ENCODE measurements at places on chromosomes 1 and 21.

DNA sequence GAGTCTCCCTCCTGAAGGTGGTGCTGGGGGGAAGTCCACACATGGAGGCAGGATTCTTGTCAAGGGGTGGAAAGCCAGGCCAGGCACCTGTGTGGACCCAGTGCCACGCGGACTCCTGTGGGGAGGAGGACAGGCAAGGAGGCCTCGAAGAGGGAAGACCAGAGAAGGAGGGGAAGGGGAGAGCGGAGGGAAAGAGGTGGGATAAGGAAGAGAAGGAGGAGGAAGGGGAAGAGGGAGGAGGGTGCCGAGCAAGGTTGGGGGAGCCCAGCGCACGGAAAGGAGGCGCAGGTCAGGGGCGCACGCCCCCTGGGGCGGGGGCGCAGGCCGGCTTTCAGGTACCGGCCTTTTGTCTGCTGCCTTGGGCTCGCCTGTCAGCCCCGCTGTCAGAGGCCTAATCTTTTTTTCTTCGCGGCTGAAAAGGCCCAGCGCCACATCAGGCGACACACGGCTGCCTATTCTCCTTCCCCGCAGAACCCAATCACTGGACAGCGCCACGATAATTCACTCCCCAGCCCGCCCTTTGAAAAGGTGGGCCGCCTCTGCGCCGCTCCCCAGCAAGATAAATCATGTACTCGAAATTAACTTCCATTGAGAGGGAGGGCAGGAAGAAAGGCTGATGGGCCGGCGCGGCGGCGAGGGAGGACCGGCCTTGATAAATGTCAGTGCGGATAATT lies 42.5 kb downstream of the PRDM16 start:
- peak; percentile 77 for DNase-seq

GRCh38 chr1:147611021-147611426 lies 59.3 kb downstream of the ACP6 start:
- DNase-seq, result no peak

GRCh38 chr1:33237579-33237978 lies 18.7 kb upstream of the ZNF362 start:
- DNase-seq, result no peak

DNA sequence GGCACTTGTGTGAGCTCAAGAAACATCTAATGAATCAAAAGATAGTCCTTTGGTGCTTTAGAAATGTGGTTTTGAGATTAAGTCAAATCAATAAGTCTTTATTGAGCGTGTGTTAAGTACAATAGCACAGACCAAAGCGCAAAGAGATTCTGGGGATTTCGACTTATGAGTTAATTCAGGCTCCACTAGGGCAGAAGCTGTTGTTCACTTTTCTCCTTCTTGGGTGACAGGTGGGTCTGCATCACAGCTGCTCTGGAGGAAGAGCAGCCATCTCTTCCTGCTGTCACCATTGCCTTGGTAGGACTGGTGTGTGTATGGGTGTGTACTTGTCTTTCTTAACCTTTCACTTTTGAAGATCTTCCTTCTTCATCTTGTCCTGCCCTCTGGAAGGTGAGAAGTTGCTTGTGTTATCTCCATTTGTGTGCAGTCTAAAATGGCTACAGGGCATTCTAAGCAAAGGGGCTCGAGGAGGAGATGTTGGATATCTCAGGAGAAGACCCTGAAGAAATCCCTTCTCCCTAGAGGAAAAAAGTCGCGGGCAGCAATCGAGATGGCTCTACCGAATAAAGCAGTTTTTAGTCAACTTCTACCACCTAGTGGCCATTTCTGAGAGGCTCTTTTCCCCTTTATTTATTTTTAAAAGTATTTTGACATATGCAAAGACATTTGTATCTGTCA lies 22.9 kb upstream of the DISC1 start:
- DNase-seq, result peak; percentile 78

DNA sequence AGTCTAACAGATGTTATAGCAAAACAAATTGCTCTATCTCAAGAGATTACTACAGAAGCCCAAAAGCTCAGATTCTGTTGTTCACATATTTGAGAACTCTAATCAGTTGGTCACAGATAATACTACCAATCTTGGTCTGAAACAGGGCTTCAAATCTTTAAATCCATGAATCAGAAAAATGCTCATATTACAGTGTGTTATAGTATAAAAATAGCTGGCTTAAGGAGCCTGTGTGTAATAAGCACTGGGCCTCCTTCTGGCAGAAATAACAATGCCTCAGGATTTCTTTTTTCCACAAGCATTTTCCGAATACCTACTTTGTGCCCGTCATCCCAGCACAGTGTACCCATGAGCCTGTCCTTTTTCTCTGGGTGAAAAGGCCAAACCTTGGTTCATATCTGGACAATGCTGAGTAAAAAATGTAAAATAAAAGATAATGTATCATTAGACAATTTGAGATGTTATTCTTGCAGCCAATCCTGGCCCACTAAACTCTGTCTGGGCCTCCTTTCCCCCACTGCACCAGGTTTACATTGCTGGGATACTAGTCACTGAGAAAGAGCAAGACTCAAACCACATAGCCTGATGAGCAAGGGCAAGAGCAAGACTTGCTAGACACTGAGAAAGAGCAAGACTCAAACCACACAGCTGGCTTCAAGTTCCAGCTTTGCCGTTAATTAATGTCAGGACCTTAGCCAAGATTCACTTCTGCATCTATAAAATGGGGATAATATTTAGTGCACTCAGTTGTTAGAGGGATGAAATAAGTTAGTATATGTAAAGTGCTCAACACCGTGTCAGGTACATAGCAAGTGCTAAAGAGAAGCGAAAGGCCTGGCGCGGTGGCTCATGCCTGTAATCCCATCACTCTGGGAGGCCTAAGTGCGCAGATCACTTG lies 17.0 kb upstream of the ADAR start:
- DNase-seq, result no peak

DNA sequence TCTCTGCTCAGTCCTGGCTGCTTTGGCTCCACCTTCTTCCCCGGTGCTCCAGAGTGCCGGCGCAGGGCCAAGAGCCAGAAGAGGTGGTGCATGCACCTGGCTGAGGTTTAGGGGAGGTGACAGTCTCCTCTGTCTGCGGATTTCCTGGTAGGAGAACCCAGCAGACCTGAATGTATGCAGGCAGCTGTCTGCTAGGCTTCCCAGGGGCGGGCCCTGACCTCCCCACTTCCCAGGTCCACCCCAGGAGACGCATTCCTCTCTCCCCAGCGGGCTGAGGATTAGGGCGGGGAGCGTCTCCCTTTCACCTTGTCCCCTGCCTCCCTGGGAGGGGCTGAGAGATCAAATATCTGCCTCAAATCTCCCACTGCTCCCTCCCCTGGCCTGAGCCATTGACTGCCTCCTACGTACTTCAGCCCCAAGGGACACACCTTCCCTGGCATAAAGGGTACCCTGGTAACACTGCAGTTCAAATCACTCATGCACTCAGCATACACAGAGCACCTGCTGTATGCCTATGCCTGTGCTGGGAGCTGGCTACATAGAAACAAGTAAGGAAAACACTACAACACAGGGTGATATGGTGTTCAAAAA lies 27.5 kb downstream of the DMBX1 start:
- DNase-seq, result no peak

DNA sequence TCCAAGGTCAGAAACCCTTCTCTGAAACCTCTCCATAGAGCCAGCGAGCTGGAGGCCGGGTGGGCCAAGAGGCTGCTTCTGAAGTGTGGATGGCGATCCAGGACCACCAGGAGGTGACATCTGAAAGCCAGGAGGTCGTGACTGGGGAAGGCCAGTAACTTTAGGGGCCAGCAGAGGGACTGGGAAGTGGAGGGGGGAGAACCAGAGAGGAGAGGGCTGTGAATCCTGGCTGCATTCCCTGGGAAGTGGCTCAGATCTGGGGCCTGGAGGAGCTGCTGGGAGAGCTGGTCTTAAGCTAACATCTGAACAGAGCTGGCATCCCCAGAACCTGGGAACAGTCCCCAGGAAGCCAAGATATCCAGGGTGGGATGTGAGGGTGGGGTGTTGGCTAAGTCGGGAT lies 11.3 kb upstream of the EPHA8 start:
- DNase-seq, result no peak

DNA sequence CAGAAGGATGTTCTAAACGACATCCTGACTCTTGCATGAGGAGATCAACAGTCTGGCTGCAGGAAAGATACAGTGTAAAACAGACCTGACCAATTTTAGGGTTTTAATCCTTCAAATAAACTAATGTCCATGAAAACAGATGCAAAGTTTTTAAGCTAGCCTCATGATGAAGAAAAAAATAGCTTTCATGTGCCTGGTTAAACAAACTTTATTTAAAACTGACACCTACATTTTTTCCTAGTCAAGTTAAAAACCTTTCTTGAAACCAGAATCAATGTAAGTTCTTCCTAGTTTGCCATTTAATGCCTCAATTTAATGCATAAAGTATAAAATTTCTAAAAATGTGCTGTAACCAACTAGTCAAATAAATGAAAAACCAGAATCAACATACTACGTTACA lies 2.9 kb downstream of the WDR26 start:
- no peak for DNase-seq

DNA sequence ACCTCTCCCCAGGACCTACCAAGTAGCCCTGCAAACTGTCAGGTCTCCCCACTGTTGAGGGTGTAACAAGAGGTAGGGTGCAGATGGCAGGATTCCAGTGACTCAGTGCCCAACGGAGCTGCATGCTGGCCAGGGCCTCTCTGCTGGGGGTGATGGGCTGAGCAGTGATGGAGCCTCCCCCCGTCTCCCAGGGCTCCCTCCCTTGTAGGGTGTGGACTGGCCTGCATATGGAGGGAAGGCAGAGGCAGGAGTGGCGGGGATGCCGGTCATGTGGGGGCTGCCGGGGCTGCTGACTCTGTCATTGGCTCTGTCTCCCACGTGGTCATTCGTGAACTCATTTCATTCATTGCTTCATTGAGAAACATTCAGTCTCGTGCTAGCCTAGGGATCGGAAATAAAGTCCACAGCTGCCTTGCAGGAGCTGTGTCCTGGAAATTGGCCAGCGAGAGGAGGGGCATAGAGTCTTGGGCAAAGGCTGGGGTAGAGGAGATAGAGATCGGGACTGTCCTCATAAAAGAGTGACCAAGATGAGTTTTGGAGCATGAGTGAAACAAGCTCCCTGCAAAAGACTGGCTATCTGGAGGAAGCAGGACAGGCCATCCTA lies 22.9 kb upstream of the DISP3 start:
- DNase-seq, result no peak

DNA sequence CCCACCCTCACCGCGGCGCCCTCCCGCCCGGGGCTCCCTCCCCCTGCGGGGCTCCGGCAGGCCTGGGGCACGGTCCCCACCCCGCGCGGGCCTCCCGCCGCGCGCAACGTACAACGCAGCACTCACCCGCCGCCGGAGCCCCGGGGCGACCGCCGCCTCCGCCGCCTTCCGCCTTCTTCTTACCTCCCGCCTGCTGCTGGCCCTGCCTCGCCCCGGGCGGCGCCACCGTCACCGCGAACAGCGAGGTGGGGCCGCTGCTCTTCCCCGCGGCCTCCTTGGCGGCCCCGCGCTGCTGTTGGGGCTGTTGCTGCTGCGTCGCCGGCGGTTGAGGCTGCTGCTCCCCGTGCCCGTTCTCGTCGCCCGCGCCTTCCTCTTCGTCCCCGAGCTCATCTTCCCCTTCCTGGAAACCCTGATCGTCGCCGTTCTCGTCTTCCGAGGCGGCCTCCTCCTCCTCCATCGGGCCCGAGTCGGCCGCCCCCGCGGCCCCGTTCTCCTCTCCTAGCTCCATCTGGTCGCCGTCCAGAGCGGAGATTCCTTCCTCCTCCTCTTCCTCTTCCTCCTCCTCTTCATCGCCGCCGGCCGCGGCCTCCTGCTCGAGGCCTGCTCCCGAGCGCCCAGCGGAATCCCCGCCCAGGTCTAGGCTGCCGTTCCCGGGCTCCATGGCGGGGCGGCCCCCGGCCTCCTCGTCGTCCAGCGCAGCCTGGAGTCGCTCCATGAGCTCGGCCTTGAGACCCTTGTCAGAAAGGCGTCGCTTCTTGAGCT lies 671 bp downstream of the HNRNPU start:
- no peak for DNase-seq

- no peak for DNase-seq
Measured at GRCh38 chr1:81690676-81691453, 109.9 kb upstream of the ADGRL2 start.

DNA sequence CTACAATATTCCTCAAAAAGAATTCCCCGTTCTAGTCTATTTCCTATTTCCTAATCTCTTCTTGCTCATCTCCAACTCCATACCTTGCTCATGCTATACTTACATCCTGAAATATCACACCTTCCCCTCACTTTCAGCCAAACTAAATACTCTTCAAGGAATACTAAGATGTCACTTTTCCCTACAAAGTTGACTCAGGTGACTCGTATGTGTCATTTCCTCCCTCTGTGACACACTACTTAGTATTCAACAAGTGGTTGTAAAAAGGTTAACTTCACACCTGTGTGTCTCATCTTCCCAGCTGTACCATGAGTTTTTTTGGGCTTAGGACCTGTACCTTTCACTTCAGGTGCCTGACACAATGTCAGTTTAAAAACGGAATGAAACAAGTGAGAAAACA lies 81.9 kb upstream of the LBR start:
- no peak for DNase-seq

GRCh38 chr1:201251411-201251810 lies 31.9 kb upstream of the PKP1 start:
- no peak for DNase-seq

DNA sequence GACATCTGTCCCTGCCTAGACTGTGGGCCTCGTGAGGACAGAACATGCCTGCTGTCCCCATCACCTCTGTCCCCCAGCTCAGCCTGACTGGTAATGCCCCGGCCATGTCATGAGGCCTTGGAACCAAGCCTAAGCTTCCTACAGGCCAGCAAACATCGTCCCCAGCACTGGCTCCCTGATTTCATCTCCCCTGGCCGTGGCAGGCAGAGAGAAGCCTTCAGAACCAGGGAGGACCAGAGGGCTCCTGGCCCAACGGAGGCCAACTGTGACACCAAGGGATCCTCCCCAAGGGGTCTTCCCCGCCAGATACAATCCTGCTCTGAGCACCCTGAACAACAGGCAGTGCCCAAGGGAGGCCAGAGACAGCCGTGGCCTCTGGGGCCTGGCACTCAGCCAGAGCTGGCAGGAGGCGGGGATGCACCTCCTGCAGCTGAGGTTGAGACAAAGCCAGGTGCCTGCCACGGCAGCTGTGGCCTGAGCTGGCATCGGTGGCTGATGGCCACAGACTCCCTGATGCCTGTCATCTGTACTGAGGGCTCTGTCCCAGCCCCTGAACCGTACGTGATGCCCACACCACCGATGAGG lies 9.9 kb upstream of the NPHP4 start:
- no peak for DNase-seq

DNA sequence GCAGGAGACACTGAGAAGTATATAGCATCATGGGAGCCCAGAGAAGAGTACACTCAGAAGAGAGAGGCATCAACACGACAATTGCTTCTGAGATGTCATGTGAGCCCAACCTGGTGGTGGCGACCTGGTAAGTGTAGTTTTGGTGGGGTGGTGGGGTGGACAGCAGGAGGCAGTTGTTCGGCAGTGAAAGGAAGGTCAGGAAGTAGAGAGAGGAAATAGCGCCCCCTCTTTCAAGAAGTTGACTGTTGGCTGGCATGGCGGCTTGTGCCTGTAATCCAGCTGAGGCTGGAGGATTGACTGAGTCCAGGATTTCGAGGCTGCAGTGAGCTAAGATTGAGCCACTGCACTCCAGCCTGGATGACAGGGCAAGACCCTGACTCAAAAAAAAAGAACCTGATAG lies 12.6 kb downstream of the RSPO1 start:
- DNase-seq, result no peak

- no peak for DNase-seq
Measured at GRCh38 chr1:46528297-46528955, 23.0 kb downstream of the KNCN start.

GRCh38 chr1:12143631-12144155 lies 23.1 kb upstream of the TNFRSF1B start:
- DNase-seq, result no peak
